ENCODE measurements at places on chromosomes 12 and 14.
A peak's percentile ranks its signal among the peaks of the same experiment; 100 is the strongest.

- DNase-seq: no peak
Observed at GRCh38 chr12:56864318-56864717, 69.9 kb downstream of the SDR9C7 start.

DNA sequence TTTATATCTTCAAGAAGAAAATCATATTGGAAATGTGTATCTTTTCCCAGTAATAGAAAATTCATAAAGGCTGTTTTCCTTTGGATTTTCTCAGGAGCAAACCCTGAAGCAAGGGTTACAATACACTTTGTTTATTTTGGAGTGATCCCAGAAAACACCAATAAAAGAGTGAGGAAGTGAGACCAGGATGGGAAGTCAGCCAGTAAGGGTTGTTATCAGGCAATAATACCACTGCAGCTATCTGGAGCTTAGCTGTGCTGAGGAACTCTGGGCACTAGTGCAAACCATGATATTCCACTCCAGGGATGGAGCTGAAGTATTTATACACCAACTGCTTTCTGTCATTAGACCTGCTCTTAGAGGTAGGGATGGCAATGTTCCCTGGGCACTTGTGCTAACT, 1002.3 kb downstream of the FLRT2 start:
- DNase-seq: peak; percentile 69

DNA sequence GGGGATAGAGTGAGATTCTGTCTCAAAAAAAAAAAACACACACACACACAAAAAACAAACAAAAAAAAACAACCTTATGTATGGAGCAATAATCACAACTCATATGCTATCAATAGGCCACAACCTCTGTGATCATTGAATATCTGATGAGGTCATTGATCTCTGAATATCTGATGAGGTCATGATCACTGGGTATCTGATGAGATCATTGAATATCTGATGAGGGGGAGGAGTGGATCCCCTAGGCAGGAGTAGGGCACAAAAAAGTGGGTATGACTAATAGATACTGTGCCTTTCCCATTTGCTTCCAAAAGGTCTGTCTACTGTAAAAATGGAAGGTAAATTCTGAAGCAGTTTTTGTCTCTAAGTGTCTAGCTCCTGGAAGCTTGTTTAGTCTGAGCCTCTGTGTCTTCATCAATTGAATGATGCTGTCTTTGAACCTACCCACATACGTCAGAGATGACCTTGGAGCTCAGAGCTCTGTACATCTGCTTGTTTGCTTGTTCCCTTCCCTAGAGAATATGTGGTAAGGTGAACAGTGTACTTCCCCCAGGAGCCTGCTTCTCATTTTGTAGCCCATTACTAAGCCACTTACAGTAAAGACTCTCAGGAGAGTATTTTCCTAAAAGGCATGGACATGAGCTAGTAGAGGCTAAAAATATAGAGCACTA, 13.6 kb downstream of the PAH start:
- no peak for DNase-seq

DNA sequence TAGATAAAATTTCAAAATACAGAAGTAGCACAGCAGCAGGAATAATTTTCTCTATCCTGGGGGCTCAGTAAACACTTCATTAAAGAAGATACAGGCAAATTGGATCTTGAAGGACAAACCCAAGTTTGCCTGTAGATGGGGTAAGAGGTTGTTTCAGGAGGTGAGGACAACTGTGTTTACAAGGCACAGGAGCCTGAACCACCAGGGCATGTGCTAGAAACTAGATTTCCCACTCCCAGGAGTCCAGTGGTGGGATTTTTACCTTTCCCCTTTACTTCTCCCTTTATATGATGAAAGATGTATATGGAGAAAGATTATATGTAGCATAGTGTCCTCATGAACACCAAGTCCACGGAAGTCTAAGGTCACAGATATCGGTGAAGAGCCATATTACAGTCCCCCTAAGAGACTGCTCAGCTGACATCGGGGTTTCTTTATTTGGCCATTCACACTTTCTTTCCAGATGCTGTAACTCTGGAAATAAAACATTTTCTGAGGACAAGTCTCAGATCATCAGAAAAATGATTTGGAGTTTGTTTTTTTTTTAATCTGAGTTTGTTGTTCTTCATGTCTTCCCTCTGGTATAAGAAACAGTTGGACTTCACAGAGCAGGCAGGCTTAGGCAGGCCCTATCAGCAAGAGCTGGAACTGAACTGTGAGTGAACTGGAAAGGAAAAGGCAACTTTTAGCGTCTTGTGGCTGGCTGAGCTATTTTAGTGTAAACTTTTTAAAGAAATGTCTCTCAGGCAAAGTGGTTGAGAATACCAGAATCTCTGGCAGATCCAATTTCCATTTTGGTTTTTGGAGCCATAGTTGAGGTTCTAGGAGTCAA, 8.0 kb upstream of the EVL start:
- peak; percentile 18 for DNase-seq

GRCh38 chr12:114961491-114961890, 277.5 kb upstream of the TBX3 start:
- DNase-seq: no peak

GRCh38 chr12:112664569-112664968, 127.0 kb upstream of the RPH3A start:
- DNase-seq: no peak

- DNase-seq: no peak
Observed at GRCh38 chr14:89564286-89564957, 147.4 kb upstream of the FOXN3 start.

DNA sequence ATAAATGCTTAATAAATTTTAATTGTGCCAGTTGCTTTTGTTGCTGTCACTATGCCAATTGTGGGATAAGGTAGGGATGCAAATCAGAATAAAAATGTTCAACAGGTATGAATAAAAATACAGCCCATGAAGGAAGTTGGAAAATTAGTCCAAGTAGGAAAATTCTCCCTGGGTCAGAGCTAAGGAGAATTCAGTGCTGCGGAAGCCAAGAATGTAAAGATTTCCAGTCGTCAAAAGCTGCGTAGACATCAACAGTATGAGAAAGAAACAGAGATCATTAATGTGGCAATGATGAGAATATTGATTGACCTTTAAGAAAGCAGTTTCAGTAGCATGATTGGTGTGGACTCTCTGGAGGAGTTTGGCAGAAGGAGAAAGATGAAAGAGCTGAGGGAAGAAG, 87.9 kb downstream of the PLEKHA5 start:
- no peak for DNase-seq

DNA sequence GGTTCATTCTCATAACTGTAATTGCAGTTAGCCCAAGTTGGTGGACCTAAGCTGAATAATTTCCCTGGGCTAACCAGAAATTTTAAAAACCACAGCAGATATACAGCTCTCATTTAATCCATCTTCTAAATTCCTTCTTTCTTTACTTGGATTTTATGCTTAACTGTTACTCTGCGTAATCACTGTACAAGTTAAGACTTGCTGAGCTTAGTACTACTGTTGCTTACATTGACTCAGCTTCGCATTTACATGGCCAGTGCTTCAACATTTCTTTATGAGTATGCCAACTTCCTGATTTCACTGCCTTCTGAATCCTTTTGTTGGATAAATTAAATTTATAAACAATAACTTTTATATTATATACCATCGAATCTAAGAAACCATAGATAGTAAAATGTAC, 147.4 kb downstream of the SLC38A4 start:
- no peak for DNase-seq

DNA sequence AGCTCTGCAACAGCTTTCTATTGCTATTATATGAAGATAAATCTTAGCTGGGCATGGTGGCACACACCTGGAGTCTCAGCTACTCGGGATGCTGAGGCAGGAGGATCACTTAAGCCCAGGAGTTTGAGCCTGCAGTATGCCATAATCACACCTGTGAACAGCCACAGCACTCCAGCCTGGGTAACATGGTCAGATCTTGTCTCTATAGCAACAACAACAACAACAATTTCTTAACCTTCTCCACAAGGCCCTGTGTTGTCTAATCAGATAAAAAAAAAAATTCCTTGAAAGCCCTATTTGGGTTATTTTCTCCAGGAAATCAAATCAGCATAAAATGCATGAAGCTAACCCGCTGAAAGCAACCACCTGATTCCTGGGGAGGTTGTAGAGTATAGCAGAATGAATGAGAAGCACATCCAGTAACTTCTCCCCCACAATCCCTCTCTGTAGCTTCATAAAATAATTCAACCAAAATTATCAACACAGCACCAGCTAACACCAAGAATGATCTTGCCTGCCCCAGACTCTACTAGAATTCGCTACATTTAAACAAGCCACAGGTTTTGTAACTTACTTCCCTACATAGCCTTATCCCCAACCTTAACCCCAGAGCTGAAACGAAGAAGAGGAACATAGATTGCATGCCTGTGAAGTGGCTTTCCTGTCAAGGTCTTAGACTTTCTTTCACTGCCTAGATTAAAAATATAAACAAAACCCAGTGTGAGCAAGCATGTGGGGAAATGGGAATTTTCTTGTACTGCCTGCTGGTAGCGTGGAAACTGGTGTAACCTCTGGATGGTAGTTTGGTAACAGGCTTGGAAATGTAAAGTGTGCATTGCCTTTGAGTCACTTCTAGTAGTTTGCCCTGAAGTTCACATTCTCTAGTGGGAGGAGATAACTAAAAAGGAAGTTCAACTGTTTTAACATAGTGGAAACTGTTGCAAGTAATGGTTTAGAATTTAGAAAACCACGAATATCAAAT, 6.0 kb upstream of the STK38L start:
- DNase-seq: peak; percentile 43

DNA sequence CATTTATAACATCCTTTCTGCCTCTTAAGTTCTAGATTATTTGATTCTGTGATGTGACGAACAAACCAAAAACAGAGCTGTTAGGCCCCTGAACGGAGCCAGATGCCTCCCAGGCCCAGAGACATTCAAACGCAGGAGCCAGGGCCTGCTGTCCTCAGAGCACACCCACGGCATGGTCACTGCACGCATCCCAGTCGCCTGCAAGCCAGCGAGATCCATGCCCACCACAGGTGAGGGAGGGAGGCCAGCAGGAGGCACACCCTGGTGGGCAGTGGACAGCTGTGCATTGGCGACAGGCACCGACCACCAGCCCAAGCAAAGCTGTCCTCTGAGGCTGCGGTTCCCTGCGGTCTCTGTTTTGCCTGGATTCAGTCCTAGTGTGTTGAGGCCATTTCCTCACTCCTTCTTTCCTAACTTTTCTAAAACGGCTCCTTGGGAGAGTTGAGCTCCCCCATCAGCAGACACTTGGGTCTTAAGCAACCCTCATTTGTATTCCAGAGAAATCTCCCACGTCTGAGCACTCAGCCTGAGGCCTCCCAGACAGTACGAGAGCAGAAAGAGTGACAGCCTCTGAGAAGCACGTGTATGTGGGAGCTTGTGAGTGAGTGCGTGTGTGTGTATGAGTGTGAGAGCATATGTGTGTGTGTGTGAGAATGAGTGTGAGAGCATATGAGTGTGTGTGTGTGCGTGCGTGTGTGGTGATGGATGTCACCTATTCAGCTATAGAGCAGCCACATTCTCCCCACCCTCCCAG, 81.2 kb downstream of the CHGA start:
- no peak for DNase-seq

- no peak for DNase-seq
Observed at GRCh38 chr12:6917491-6918231, 3.3 kb downstream of the ENO2 start.

- no peak for DNase-seq
Observed at GRCh38 chr14:106528717-106529116, 1002.3 kb downstream of the TMEM121 start.

DNA sequence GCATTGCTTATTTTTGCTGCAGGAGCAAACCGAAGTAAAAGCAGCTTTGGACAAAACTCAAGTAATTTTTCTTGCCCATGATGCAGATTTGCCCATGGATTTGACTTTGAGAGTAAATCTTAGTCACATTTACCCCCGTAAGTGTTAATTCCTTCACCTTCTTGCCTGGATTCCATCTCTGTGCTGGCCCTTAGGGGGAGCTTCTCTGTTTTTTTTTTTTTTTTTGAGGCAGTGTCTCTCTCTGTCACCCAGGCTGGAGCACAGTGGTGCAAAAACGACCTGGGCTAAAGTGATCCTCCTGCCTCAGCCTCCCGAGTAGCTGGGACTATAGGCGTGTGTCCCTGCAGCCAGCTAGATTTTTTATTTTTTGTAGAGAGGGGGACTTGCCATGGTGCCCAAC, 210.2 kb downstream of the FUT8 start:
- no peak for DNase-seq

DNA sequence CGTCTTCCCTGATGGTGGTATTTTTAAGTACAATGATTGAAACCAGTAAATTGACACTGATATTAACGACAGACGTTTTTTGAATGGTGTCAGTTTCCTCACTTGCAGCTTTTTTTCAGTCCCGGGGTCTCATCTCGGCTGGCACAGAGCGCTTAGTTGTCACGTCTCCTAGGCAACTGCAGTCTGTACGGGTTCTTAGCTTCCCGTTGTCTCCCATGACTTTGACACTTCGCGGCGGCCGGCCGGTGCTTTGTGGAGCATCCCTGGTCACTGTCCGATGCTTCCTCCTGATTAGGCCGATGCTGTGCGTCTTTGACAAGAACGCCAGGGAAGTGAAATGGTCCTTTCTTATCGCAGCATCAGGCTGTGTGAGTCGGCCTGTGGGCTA, 67.4 kb downstream of the ADGRD1 start:
- no peak for DNase-seq

DNA sequence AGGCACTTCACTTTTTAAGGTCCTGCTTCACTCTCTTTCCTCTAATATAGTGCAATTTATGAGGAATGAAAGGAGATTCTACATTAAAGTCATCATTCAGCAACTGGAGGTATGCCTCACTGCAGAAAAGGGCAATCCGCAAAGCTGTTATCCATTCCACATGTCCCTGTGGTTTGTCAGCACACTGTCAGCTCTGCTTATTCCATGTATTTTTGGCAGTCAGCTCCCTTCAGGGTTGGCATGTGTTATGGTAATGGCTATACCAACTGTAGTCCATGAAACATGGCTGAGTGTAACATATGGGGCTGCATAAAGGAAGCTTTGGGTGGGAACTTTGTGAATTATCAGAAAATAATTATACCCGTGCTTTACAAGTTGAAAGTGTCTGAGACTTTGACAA, 154.1 kb downstream of the GALC start:
- no peak for DNase-seq

- DNase-seq: no peak
Observed at GRCh38 chr12:66149702-66150398, 19.3 kb upstream of the LLPH start.

- no peak for DNase-seq
Observed at GRCh38 chr12:92114834-92115233, 30.8 kb downstream of the BTG1 start.

GRCh38 chr12:27931390-27931789, 41.1 kb downstream of the PTHLH start:
- no peak for DNase-seq

All from renal cortical epithelial cell (primary cell).